Glutamatergic neuron (in vitro differentiated cells): ENCODE measurements at places on chromosomes 5 and 9. TPM values are rescaled to one million over a fixed set of nuclear protein-coding genes. Genes with fewer than 3 reads are reported as not detected.
A peak's percentile ranks its signal among the peaks of the same experiment; 100 is the strongest.

The SEC16A gene
- total RNA-seq: 74.3 TPM

The TRIM41 gene
- total RNA-seq: 28.8 TPM

DNA sequence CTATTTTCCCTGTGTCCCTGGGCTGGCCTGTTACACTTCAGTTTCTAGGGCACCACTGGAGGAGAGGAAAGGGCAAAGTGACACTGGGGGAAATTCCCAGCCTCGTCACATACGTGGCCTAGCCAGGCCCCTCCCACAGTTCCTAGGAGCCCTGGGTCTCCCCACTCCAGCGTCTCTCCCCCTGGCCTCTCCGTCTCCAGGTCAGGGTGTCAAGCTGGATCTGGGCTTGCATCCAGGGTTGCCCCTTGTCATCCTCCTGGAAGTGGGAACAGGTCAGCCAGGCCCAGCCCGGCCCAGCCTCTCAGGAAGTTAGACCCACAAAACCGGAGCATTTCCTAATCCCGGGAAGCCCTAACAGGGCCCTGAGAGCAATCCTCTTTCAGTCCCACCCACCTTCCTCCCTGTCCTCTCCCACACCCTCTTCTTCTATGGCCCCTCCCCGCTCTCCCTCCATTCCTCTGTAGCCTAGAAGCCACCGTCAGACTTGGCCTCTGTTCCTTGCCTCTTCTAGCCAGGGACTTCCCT is 4.7 kb upstream of the TNIP1 start:
- H3K4me3 ChIP-seq: no peak overlapping the region
- no peak for DNase-seq
- H3K36me3 ChIP-seq: no peaks in the 10 kb centered on the region
- H3K27ac ChIP-seq: no peak overlapping the region
- peaks cover 6% of the 10 kb centered on the region for H3K27me3 ChIP-seq

- H3K4me1 ChIP-seq: peaks cover 15% of the 10 kb centered on the region
- no peak overlapping the region for H3K4me3 ChIP-seq
- no peak for DNase-seq
- H3K27me3 ChIP-seq: peaks cover 8% of the 10 kb centered on the region
Measured at GRCh38 chr9:78292716-78293497, 4.0 kb upstream of the PSAT1 start.

The ZNF354C gene
- 11.4 TPM for total RNA-seq

DNA sequence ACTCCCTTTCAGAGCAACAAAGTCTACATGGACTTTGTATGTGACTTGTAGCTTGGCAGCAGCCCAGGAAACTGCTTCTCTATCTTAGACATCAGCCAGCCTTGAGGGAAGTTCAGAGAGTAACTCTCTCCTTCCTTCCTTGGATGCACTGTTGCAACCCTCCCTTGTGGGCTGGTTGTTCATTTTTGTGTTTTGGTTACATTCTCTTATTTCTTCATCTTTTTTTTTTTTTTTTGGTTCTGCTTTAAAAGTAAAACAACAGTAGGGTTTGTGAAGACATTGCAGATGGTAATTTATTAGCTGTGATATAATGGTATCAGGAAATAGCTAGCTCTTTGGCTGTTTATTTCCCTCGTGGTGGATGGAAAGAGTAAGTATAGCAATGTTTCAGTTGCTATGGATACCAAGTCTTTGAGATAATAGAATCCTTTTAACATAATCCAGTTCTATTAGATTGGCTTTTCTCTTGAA is 97.9 kb upstream of the MAMDC2 start:
- H3K36me3 ChIP-seq: no peaks in the 10 kb centered on the region
- H3K27ac ChIP-seq: no peak overlapping the region
- no peaks in the 10 kb centered on the region for H3K4me1 ChIP-seq
- no peak overlapping the region for H3K4me3 ChIP-seq
- peaks cover 1% of the 10 kb centered on the region for H3K27me3 ChIP-seq

The FOXD1 gene
- total RNA-seq: 2.8 TPM

GRCh38 chr9:104876587-104876986 is 51.4 kb downstream of the ABCA1 start:
- H3K36me3 ChIP-seq: peaks cover 6% of the 10 kb centered on the region
- H3K4me1 ChIP-seq: peaks cover 12% of the 10 kb centered on the region
- no peak for DNase-seq
- peaks cover 3% of the 10 kb centered on the region for H3K27me3 ChIP-seq

DNA sequence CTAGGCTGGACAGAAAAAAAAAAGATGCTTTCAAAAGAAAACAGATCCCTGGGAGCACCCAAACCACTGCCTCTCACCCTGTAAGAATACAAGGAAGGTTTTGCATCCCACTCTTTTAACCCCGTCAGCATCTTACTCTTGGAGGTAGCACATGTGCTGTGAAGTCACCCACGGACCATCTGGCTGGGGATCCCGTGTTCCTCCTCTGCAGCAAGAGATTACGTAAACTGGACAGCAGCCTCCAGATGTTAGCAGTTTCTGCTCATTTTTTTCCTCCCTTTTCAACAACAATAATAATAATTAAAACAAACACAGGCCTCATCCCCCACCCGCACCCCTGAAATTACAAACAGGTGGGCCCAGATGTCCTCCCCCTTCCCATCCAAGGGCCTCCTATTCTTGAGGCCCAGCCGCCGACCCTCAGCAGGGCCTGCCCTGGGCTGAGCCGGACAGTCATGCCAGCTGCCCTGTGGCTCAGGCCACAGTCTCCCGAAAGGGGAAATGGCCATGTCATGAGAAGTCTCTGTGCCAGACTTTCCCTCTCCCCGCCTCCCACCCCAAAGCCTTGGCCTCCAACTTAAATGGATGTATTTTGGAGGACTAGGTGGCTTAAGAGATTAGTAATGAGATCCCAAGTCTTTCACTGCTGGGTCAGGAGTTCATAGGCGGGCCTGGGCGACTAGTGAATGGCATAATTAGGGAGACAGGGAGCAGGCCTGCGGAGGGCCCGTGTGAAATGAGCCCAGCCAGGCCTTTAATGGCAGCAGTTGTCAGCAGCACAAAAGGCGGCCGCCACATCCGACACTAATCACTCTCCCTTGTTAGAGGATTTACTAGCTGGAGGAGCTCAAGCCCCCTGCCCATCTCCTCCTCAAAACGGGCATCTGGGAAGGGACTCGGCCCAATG is 165.1 kb downstream of the PAPPA start:
- H3K27ac ChIP-seq: peak overlapping the region; percentile 93
- peaks cover 28% of the 10 kb centered on the region for H3K4me1 ChIP-seq
- H3K36me3 ChIP-seq: no peaks in the 10 kb centered on the region
- H3K27me3 ChIP-seq: peaks cover 10% of the 10 kb centered on the region

The CDKN2B gene
- 0.93 TPM for total RNA-seq
